Naive thymus-derived CD4-positive, alpha-beta T cell (primary cell): ENCODE measurements at places on chromosomes 2 and 18. TPM values are rescaled to one million over a fixed set of nuclear protein-coding genes. Genes with fewer than 3 reads are reported as not detected.

The ALPP gene
- not detected for polyA plus RNA-seq

The GALNT14 gene
- polyA plus RNA-seq = not detected

The CIAO1 gene
- 115 TPM for polyA plus RNA-seq

The PECR gene
- polyA plus RNA-seq = 34.4 TPM

The TRAK2 gene
- polyA plus RNA-seq = 27.2 TPM

The ANKRD12 gene
- polyA plus RNA-seq = 90.0 TPM

The CFAP221 gene
- not detected for polyA plus RNA-seq

The PROKR1 gene
- not detected for polyA plus RNA-seq

The CCBE1 gene
- polyA plus RNA-seq = not detected

The RGPD4 gene
- not detected for polyA plus RNA-seq

The HRH4 gene
- polyA plus RNA-seq = not detected

The SERPINB12 gene
- polyA plus RNA-seq = not detected

The CDH20 gene
- not detected for polyA plus RNA-seq

The CHRNA1 gene
- polyA plus RNA-seq = not detected

The VWC2L gene
- not detected for polyA plus RNA-seq
